ENCODE measurements at places on chromosomes 5 and 9.

- DNase-seq, result no peak
Observed at GRCh38 chr5:168689260-168689659, 110.1 kb upstream of the PANK3 start.

DNA sequence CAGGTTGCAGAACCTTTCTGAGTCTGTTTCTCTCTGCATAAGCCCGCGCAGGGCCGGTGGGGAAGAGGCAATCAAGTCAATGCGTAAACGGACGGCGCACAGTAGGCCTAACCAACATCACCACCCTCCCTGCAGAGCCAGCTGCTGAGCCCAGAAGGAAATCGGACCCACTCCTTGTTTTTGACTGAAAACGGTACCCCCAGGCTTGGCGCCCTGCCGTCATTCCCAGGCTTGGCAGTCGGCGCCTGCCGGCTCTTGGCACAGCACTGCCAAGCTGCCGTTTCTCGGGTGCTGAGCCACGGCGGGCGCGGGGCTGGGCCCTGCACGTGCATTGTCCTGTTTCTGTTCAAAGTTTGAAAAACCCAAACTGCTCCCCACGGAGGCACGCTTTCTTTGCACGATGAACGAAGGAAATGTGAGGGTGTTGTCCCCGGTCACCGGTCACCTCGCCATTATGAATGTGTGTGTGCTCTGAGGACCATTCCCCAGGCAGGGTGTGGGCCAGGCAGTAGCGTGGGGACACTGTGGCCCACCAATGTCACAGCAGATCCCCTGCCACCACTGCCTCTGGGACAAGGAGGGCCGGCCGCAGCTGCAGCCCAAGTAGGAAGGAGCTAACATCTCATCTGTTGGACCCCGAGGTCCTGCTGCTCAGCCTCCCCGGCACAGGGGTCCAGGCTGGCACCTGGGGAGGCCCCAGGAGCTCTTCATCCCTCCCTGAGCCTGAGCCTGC is 20.1 kb downstream of the FIBCD1 start:
- DNase-seq, result no peak

DNA sequence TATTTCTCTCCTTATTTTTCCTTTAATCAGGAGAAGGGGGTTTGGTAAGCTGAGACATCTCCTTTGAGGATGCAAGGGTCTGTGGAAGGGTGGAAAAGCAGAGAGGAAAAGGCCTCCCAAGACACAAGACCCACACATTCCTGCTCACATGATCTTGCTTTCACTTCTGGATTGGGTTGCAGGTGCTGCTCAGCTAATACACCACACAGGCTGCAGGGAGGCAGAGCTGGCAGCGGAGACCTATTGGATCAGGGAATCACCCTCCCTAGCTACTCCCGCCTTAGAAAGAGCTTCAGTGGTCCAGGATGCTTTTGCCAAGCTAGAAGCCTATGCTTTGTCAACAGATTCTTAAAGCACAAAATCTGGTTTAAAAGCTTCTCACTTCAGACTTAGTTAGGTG is 87.6 kb upstream of the IL33 start:
- DNase-seq, result no peak

DNA sequence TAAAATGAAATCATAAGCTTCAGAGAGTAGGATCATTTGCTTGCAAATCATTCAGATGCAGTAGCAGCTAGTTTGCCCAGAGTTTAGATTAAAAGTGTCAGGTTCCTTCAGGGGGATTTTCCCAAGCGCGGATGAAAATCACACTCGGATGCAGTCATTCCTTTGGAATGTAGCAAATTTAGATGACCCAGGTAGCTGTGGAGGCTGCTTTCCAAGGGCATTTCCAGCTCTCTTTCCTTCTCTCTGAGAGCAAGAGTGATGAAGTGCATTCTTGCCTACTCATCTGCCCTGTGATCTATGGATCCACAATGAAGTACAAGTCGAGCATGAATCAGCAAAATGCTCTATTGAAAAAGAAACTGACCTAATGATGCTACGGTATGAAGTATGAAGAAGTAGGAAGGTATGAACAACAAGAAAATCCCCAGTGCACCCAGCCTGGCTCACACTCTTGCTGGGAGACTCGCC is 200.2 kb downstream of the PLK2 start:
- DNase-seq, result no peak

DNA sequence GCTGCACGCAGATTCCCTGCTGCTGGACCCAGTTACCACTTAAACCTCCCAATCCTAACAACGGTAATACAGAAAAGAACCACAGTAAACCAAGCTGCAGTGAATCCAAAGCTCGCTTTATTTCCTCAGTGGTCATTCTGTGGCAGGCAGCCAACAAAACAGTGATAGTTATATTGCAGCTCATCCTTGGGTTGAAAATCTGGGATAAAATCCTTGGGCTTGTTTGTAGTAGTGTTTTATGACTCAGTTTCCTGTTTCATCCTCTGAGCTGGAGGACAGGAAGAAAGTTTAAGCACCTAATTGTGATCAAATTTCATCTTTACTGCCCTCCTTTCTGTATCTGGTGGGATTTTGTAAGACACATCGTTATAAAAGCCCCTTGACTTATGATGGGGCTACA is 31.4 kb downstream of the HMGCR start:
- no peak for DNase-seq

GRCh38 chr5:135667204-135667603 is 88.4 kb upstream of the CXCL14 start:
- DNase-seq, result no peak

DNA sequence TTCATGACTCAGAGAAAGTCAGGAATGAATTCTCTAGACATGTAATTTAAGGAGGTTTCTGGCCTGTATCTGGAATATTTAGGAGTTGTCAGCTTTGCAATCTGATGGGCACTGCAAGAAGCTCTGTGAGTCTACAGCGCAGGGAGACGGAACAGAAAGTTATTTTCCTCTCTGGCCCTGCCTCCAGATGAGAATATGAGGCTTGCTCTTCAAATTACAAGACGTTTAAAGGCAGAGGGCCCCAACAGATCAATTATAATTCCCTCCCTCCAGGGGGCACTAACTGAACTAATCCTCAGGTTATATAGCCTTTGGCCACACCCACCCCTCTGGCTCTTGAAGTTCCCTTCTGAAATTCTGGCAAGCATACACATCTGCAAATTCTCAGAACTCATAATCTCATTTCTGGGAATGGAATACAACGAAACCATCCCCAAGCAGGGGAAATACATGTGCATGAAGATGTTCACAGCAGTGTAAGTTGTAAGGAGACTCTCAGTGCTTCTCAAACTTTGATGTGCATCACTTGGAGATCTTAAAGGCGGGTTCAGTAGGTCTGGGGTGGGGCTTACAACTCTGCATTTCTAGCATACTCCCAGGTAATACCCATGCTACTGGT is 307.6 kb downstream of the CWC27 start:
- DNase-seq, result no peak

DNA sequence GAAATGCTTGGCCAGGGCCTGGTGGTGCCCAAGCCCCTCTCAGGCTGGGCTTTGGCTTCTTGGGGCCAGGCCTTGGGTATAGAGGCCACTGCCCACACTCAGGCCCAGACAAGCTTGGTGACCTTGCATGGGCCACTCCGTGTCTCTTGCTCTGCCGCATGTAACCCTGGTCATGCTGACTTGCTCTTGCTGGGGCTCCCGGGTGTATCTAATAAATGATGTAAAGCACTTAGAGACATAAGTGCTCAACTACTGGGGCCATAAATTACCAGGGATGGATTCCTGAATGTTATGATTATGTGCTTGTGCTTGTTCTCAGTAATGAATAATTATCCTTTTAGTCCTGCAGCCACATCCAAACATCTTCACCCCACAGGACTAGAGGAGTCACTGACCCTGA is 54.0 kb downstream of the C5orf15 start:
- no peak for DNase-seq

DNA sequence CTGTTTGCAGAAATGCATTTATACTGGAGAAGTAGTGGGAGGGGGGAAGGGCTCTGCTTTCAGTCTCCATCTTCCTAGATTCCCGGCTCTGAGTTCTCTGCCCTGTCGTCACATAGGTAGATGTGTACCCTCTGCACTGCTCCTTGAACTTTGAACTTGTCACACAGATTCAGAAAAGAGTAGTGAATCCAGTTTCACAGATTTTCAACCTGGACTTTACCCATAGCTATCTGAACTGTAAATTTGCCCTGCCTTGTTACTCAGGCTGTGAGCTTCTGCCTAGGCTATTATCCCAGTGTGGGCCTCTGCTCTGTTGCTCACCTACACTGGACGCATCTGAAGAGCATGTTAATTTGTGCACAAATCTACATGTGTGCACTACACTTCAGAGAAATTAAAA is 12.8 kb upstream of the C9orf152 start:
- no peak for DNase-seq

- no peak for DNase-seq
Observed at GRCh38 chr5:80189201-80189600, 66.6 kb downstream of the SERINC5 start.

All from NCI-H510A (cell line).